ENCODE measurements at places on chromosomes 6 and 20. TPM values are rescaled to one million over a fixed set of nuclear protein-coding genes. Genes with fewer than 3 reads are reported as not detected.

The ANKEF1 gene
- 11.7 TPM for total RNA-seq

The RIN2 gene
- total RNA-seq: 70.7 TPM

The RIPOR3 gene
- total RNA-seq: 6.2 TPM

The SOX12 gene
- total RNA-seq: 8.8 TPM

The JPH2 gene
- 2.3 TPM for total RNA-seq

The WFDC5 gene
- not detected for total RNA-seq

The APCDD1L gene
- not detected for total RNA-seq

The FBXO30 gene
- 33.3 TPM for total RNA-seq

The CST2 gene
- not detected for total RNA-seq

The TREM2 gene
- total RNA-seq: not detected

The ECT2L gene
- total RNA-seq: 0.20 TPM

The BCAS4 gene
- 11.4 TPM for total RNA-seq

The HACE1 gene
- total RNA-seq: 13.3 TPM

The TMEM181 gene
- 28.1 TPM for total RNA-seq

The BPIFB2 gene
- total RNA-seq: not detected

The OPN5 gene
- not detected for total RNA-seq

DNA sequence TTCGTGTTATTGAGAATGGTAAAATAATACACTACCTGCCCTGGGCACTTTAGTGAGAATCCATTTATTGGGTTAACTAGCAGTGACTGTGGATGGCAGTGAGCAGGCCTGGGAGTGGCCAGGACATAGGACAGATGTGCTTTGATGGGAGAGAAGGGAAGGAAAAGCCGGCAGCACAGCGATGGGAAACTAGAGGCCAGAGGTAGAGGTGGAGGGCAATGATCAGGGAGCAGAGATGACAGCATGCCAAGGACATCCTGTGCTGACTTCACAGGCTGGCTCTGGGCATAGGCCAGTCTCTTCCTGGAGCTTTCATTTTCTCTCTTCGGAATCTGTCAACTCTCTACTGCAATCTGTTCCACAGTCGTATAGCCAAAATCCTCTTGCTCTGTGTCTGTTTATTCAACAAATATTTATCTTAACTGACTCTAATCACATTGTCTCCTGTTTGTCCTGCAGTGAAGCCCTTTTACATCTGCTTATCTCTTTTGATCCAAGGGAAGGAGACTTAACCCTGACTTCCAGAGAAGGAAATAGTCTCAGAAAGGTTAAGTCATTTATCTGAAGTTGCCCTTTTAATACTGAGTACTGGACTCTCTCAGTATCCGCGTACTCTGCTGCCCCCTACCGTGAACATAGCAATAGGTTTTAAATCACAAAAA is 18.4 kb upstream of the MMP24 start:
- peak overlapping the region; percentile 10 for H3K27ac ChIP-seq
- no peaks in the 10 kb centered on the region for H3K27me3 ChIP-seq
- no peaks in the 10 kb centered on the region for H3K4me1 ChIP-seq
- H3K36me3 ChIP-seq: no peaks in the 10 kb centered on the region
- H3K4me3 ChIP-seq: no peak overlapping the region

- H3K27me3 ChIP-seq: no peaks in the 10 kb centered on the region
- no peak for DNase-seq
- peaks cover 8% of the 10 kb centered on the region for H3K4me1 ChIP-seq
- H3K36me3 ChIP-seq: no peaks in the 10 kb centered on the region
- no peak overlapping the region for H3K27ac ChIP-seq
These were observed 221.4 kb downstream of the PLCB4 start for GRCh38 chr20:9290331-9290730.

DNA sequence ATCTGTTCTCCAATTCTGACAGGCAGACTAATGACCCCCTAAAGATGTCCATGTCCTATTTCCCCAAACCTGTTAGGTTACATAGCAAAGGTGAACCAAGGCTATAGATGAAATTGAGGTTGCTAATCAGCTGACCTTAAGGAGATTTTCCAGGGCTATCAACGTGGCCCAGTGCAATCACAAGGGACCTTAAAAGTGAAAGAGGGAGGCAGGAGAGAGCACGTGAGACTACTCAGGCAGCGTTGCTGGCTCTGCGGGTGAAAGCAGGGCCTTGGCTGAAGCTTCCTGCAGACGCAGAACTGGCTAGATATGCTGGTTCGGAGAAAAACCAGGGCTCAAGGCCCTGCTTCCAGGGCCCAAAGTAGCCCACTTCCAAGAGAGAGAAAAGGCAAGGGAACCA is 78.7 kb downstream of the NCOA7 start:
- H3K4me3 ChIP-seq: no peak overlapping the region
- DNase-seq: no peak
- H3K27me3 ChIP-seq: no peaks in the 10 kb centered on the region
- H3K36me3 ChIP-seq: no peaks in the 10 kb centered on the region
- H3K27ac ChIP-seq: no peak overlapping the region

GRCh38 chr6:54288474-54288873 is 19.8 kb upstream of the TINAG start:
- no peak for DNase-seq
- no peak overlapping the region for H3K4me3 ChIP-seq
- H3K36me3 ChIP-seq: no peaks in the 10 kb centered on the region
- H3K27ac ChIP-seq: no peak overlapping the region
- no peaks in the 10 kb centered on the region for H3K27me3 ChIP-seq

DNA sequence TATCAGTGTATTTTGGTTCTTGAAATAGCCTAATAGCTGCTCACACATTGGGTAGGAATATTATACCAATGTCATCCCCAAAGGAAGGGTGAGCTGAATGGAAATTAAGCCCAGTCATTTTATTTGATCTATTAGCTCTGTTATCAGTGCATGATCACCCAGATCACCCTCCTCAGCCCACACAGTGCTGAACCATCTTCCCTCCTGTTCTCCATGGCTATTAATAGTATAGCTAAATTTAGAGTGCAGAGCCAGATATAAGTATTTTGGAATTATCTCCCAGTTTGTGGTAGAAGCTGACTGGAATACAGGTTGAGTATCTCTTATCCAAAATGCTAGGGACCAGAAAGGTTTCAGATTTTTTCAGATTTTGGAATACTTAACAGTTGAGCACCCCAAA is 45.4 kb downstream of the KCTD20 start:
- H3K27ac ChIP-seq: no peak overlapping the region
- no peaks in the 10 kb centered on the region for H3K27me3 ChIP-seq
- H3K36me3 ChIP-seq: peaks cover 18% of the 10 kb centered on the region
- peaks cover 13% of the 10 kb centered on the region for H3K4me1 ChIP-seq
- no peak overlapping the region for H3K4me3 ChIP-seq

- H3K27ac ChIP-seq: no peak overlapping the region
- H3K4me1 ChIP-seq: no peaks in the 10 kb centered on the region
- no peak overlapping the region for H3K4me3 ChIP-seq
- H3K27me3 ChIP-seq: no peaks in the 10 kb centered on the region
- H3K36me3 ChIP-seq: no peaks in the 10 kb centered on the region
- DNase-seq: no peak
These were observed 34.8 kb upstream of the NUP153 start for GRCh38 chr6:17741507-17741906.

DNA sequence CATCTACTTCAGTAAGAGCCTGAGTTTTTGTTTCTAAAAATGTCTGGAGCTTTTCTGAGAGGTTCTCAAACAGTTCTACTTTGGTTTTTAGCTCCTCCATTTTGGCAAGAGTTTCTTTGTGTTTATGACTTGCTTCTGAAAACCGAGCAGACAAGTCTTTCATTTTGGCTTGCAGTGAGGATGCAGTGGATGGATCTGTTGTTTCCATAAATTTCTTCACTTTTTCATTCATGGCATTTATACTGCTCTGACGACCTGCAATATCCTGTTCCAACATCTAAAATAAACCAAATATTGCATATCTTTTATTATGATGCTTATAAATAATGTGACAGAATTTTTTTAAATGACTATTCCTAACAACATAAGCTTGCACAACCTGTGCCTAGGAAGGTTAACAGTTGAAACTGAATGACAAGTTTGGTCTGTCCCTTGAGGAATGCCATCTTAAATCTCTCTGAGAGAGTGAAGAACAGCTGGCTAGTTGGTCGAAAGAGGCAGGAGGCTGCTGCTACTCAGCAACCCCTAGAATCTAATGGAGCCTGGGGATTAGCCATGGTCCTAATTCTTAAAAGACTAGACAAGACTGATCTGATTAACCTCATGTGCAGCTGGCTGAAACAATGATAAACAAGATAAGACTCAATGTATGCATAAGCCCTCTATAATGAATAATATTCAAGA is 69.8 kb downstream of the DST start:
- no peaks in the 10 kb centered on the region for H3K4me1 ChIP-seq
- H3K4me3 ChIP-seq: no peak overlapping the region
- no peaks in the 10 kb centered on the region for H3K27me3 ChIP-seq
- H3K36me3 ChIP-seq: no peaks in the 10 kb centered on the region
- no peak overlapping the region for H3K27ac ChIP-seq
- DNase-seq: no peak

GRCh38 chr6:131811500-131811899 is 3.7 kb downstream of the ENPP1 start:
- peaks cover 39% of the 10 kb centered on the region for H3K4me1 ChIP-seq
- no peak for DNase-seq
- no peaks in the 10 kb centered on the region for H3K27me3 ChIP-seq
- H3K36me3 ChIP-seq: no peaks in the 10 kb centered on the region
- no peak overlapping the region for H3K4me3 ChIP-seq

DNA sequence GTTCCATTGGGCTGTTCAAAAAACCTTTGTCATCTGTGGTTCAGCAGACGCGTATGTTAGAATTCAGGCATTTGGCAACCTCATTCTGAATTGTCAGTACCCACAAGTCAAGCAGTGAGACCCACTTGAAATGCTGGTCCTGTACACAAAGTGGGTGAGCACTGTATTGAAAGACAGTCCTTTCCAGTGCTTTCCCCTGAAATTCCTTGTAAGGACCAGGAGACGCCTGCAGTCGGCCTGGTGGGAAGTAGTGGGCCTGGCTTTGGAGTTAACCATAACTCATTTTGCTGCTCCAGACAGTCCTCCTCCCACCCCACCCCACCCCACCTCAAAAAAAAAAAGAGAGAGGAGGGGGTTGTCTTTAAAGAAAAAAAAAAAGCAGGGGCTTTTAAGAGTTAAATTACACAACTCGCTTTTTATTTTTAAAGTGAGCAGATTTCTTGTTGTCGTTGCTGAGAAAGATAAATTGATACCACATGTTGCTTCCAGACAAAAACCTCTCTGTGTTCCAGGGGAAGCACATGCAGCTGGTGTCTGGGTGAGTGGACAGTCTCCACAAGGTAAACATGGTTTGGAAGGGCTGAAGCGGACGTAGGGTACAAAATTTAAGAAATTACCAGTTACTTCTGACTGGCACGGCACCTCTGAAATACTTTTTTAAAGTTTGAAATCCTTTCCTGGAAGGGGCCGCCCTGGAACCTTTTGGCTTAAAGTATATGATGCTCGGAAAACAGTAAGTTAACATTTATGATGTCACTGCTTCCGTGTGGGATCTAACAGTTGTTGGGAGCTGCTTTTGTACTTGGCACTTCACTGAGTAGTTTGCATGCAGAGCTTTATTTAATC is 95.3 kb downstream of the FOXO3 start:
- H3K4me3 ChIP-seq: no peak overlapping the region
- H3K4me1 ChIP-seq: peaks cover 32% of the 10 kb centered on the region
- H3K27me3 ChIP-seq: no peaks in the 10 kb centered on the region
- DNase-seq: no peak
- peak overlapping the region; percentile 14 for H3K27ac ChIP-seq

- no peaks in the 10 kb centered on the region for H3K4me1 ChIP-seq
- H3K27me3 ChIP-seq: no peaks in the 10 kb centered on the region
- no peak overlapping the region for H3K4me3 ChIP-seq
- H3K36me3 ChIP-seq: no peaks in the 10 kb centered on the region
- no peak overlapping the region for H3K27ac ChIP-seq
These were observed 21.5 kb upstream of the TPD52L1 start for GRCh38 chr6:125132058-125132457.

GRCh38 chr6:169799474-169799926 is 48.1 kb downstream of the ERMARD start:
- no peaks in the 10 kb centered on the region for H3K36me3 ChIP-seq
- no peaks in the 10 kb centered on the region for H3K27me3 ChIP-seq
- no peak overlapping the region for H3K4me3 ChIP-seq

DNA sequence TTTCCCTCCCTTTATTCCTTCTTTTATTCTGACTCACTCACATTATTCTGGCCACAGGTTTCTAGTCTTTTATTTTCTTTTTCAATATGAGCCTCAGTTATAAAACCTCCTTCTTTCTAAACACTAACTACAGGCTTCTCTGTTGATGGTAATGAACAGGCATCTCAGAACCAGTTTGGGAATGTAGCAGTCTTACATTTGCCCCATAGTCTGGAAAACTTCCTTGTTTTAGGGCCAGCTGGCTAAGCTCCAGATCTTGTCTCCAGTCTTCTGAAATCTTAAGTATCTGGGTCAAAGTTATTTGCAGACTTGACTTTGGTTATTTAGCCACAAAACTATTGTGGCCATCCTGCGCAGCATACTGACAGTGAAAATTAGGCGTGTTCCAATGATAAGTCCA is 97.0 kb upstream of the MAN1A1 start:
- H3K36me3 ChIP-seq: no peaks in the 10 kb centered on the region
- DNase-seq: peak; percentile 88
- H3K27me3 ChIP-seq: no peaks in the 10 kb centered on the region

GRCh38 chr20:46549188-46549972 is 1.1 kb downstream of the OCSTAMP start:
- DNase-seq: no peak
- no peaks in the 10 kb centered on the region for H3K36me3 ChIP-seq
- H3K4me3 ChIP-seq: no peak overlapping the region
- no peak overlapping the region for H3K27ac ChIP-seq

- no peaks in the 10 kb centered on the region for H3K36me3 ChIP-seq
- H3K27ac ChIP-seq: no peak overlapping the region
- H3K4me1 ChIP-seq: no peaks in the 10 kb centered on the region
- no peak overlapping the region for H3K4me3 ChIP-seq
These were observed 221.8 kb downstream of the ANKRD60 start for GRCh38 chr20:58006346-58007316.

DNA sequence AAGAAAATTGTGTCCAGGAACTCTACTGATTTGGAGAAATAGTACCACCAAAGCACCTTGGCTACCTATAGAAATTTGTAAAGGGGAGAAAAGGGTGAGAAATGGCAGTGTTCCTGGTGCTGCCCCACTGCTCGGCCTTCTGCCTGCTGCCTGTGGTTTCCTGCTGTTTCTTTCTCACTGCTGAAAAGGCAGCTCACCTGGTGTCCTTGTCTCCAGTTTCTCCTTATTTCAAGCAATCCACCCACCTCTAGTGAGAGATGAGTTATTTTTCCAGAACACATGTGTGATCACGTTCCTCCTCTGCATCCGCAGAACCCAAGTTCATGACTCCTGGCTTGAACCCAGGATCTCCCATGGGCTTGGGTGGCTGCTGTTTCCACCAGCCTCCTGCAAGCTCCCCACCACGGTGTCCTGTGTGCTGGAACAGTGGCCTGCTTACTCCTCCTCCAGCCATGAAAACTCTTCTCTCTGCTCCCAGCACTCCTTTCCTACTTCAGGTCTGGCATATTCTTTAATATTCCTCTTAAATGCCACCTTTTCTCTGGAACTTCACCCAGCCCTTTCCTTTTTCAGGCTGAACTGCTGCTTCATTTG is 48.9 kb downstream of the ELOVL2 start:
- no peaks in the 10 kb centered on the region for H3K4me1 ChIP-seq
- no peaks in the 10 kb centered on the region for H3K36me3 ChIP-seq
- H3K4me3 ChIP-seq: no peak overlapping the region
- DNase-seq: no peak

All from thyroid gland (tissue), 4 donors.